ENCODE measurements at places on chromosomes 12 and 14. TPM values are rescaled to one million over a fixed set of nuclear protein-coding genes. Genes with fewer than 3 reads are reported as not detected.
A peak's percentile ranks its signal among the peaks of the same experiment; 100 is the strongest.

- H3K27me3 ChIP-seq = no peaks in the 10 kb centered on the region
- no peak overlapping the region for H3K4me3 ChIP-seq
- H3K4me1 ChIP-seq = peaks cover 30% of the 10 kb centered on the region
- H3K36me3 ChIP-seq = no peaks in the 10 kb centered on the region
- DNase-seq = no peak
Observed at GRCh38 chr12:13595536-13596443, 385.6 kb downstream of the GRIN2B start.

DNA sequence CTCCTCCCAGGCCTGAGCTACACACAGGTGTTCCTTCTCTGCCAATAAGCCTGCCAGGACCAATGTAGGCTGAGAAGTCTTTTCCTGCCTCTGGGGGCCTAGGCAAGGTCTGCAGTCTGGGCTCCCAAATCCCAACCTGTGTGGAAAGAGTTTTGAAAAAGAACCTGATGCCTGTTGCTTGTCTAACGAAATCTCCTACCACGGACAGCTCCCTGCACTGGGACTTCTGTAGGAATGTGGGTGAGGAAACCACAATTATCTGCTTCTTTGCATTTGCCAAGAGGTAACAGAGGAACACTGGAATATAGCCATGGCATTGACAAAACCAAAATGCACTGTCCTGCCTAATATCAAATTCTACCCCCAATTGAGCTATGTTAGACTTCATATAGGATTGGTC is 877.0 kb upstream of the TMEM132C start:
- peaks cover 1% of the 10 kb centered on the region for H3K27me3 ChIP-seq
- no peak overlapping the region for H3K27ac ChIP-seq
- no peak for DNase-seq
- peaks cover 7% of the 10 kb centered on the region for H3K36me3 ChIP-seq
- H3K4me3 ChIP-seq = no peak overlapping the region
- H3K4me1 ChIP-seq = no peaks in the 10 kb centered on the region

GRCh38 chr14:22122829-22123560 is 449.4 kb upstream of the OR4E1 start:
- no peak for DNase-seq
- H3K36me3 ChIP-seq = no peaks in the 10 kb centered on the region
- H3K27me3 ChIP-seq = peaks cover 1% of the 10 kb centered on the region
- no peak overlapping the region for H3K27ac ChIP-seq

- H3K27ac ChIP-seq = no peak overlapping the region
- peaks cover 3% of the 10 kb centered on the region for H3K4me1 ChIP-seq
- H3K27me3 ChIP-seq = no peaks in the 10 kb centered on the region
- no peak overlapping the region for H3K4me3 ChIP-seq
Observed at GRCh38 chr14:59177262-59177661, 11.2 kb upstream of the DAAM1 start.

DNA sequence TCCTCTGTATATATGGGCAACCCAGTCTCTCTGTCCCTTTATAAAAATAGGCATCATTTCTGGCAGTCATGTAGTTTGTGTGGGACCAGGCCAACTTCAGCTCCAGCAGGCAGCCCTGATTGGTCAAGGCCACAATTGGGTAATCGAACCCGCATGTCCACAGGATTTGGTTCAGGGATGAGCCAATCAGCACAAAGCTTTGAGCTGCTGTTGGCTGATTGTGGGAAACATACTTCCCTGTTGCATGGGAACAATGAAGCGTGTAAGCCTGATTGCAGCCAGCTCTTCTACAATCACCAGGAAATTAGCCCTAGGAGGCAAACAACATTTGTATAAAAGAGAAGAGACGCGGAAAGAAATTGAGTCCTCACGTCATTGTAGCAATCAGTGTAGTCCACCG is 328.6 kb downstream of the PCNX1 start:
- H3K27ac ChIP-seq = no peak overlapping the region
- H3K4me3 ChIP-seq = no peak overlapping the region
- DNase-seq = no peak
- no peaks in the 10 kb centered on the region for H3K36me3 ChIP-seq

GRCh38 chr14:77088219-77088618 is 9.8 kb upstream of the CIPC start:
- no peak for DNase-seq
- no peaks in the 10 kb centered on the region for H3K36me3 ChIP-seq
- no peak overlapping the region for H3K4me3 ChIP-seq
- H3K27me3 ChIP-seq = peaks cover 8% of the 10 kb centered on the region
- H3K27ac ChIP-seq = peak overlapping the region; percentile 74
- H3K4me1 ChIP-seq = peaks cover 12% of the 10 kb centered on the region

DNA sequence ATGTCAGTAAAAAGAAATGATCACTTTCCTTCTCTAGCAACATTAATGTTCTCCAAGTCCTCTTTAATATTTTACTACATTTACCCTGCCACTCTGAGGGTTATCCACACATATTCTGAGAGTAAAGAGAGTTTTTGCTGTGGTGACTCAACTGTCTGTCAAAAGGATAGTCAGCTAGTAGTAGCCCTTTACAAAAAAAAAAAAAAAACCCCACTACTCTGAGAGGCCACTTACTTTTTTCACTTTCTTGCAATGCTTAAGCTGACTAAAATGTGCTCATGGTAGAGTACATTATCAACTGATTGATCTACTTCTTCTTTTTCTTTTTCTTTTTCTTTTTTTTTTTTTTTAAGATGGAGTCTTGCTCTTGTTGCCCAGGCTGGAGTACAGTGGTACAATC is 27.6 kb upstream of the PPM1A start:
- DNase-seq = no peak
- H3K27me3 ChIP-seq = peaks cover 2% of the 10 kb centered on the region
- H3K27ac ChIP-seq = no peak overlapping the region
- H3K36me3 ChIP-seq = no peaks in the 10 kb centered on the region

- H3K27ac ChIP-seq = no peak overlapping the region
- no peak overlapping the region for H3K4me3 ChIP-seq
- H3K27me3 ChIP-seq = peaks cover 1% of the 10 kb centered on the region
- DNase-seq = no peak
- H3K4me1 ChIP-seq = no peaks in the 10 kb centered on the region
- no peaks in the 10 kb centered on the region for H3K36me3 ChIP-seq
Observed at GRCh38 chr12:44076871-44077270, 241.0 kb downstream of the TMEM117 start.

- no peak for DNase-seq
- no peaks in the 10 kb centered on the region for H3K27me3 ChIP-seq
- H3K36me3 ChIP-seq = no peaks in the 10 kb centered on the region
Observed at GRCh38 chr14:25009891-25010290, 40.1 kb downstream of the STXBP6 start.

DNA sequence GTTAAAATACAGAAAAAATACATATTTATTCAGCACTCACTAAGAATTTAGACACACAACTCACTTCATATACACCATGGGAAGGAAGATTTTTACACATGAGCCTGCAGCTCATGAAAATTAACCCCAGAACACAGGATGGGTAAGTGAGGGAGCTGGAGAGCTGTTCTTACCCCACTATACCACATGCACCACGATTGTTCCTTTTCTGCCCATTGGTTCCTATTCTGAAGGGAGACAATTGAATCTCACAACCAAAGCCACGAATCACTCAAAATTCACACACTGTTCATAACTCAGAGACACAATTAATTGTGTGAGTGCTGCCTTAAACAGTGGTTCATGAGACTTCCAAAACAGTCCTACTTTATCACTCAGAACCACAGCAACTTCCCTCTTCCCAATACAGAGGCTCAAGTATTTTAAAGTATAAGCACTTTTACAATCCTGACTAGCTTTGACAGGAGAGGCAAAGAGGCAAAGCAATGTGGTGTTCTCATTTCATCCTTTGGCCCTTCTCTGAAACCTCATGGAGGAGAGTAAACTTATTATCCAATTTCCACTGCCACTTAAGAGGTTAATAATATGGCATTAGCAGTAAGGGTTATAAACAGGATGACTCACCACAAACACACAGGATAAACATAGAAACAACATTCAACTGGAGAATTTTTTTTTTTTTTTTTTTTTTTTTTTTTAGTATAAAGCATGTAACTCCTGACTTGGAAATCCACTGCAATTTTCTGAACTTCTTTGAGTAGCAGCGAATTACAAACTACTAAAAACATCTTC is 59.5 kb downstream of the ITPR2 start:
- no peak overlapping the region for H3K27ac ChIP-seq
- no peaks in the 10 kb centered on the region for H3K27me3 ChIP-seq
- H3K36me3 ChIP-seq = peaks cover 37% of the 10 kb centered on the region
- peaks cover 7% of the 10 kb centered on the region for H3K4me1 ChIP-seq

The FKBP4 gene
- total RNA-seq = 39.6 TPM

The JPH4 gene
- total RNA-seq = 0.64 TPM

GRCh38 chr12:66438601-66439000 is 136.3 kb downstream of the HELB start:
- DNase-seq = no peak
- no peaks in the 10 kb centered on the region for H3K36me3 ChIP-seq
- H3K27me3 ChIP-seq = no peaks in the 10 kb centered on the region
- H3K4me1 ChIP-seq = peaks cover 4% of the 10 kb centered on the region
- H3K4me3 ChIP-seq = no peak overlapping the region

DNA sequence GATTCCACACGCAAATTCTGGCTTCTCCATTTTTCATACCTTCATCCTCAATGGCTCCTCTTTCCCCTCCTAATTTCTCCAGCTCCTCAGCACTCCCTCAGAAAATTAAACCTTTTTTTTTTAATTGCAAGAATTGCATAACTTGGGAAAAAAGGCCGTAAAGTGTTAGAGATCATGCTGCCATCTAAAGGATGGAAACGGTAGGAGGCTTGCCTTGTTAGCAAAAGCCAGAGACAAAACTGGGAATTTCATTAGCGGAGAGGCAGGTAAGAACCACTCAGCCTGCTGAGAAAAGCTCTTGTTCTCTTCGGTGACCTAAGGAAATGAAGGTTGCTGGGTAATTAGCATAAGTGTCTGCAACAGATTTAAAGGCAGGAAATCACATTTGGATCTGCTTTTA is 204.3 kb downstream of the AEBP2 start:
- H3K27ac ChIP-seq = peak overlapping the region; percentile 50
- peak; percentile 12 for DNase-seq
- H3K4me3 ChIP-seq = no peak overlapping the region
- H3K27me3 ChIP-seq = peaks cover 7% of the 10 kb centered on the region
- peaks cover 9% of the 10 kb centered on the region for H3K36me3 ChIP-seq
- H3K4me1 ChIP-seq = peaks cover 9% of the 10 kb centered on the region
